ENCODE measurements at places on chromosomes 2 and 18.
A peak's percentile ranks its signal among the peaks of the same experiment; 100 is the strongest.

- no peak for DNase-seq
Observed at GRCh38 chr2:20159411-20160070, 65.4 kb downstream of the SDC1 start.

GRCh38 chr2:55420439-55420725 lies 726 bp upstream of the CCDC88A start:
- DNase-seq, result no peak

GRCh38 chr2:168456521-168457189 lies 583 bp downstream of the CERS6 start:
- DNase-seq, result peak; percentile 11

DNA sequence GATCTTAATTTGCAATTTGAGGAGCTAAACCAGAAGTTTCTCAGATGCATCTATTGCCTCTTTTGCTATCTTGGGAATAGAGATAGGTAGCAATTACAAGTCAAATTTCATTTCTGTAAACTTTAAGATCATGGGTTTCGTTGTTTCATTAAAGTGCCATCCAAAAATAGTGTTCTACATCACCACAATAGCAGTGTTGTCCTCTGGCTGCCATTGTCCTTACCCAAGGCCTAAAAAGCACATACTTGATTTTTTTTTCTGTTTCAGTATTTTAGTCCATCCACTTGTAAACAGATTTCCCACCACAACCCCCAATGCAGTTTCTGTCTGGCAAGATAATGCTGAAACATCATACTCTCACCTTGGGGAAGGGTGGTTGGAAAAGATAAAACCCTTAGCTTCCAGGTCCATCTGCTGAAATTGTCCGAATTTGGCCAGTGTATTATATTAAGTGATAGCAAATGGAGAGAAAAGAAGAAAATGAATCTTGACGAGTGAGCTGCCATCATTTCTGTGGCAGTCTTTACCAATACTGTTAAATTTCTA lies 136.2 kb downstream of the LCLAT1 start:
- no peak for DNase-seq

DNA sequence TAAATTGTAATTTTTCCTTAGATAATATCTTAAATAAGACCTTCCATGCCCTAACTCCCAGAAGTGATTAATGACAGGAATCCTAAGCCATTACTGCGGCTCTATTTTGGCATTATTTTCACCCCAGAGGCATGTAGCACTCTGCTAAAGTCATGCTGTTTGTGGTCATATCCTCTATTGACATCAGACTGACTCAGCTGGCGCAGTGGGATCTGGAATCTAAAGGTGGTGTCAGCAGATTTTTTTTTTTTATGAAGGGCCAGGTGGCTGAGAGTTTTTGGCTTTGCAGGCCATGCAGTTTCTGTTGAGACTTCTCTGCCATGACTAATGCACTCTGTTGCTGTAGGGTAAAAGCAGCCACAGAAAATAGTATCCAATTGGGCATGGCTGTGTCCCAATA lies 64.1 kb upstream of the ACVR1C start:
- no peak for DNase-seq

DNA sequence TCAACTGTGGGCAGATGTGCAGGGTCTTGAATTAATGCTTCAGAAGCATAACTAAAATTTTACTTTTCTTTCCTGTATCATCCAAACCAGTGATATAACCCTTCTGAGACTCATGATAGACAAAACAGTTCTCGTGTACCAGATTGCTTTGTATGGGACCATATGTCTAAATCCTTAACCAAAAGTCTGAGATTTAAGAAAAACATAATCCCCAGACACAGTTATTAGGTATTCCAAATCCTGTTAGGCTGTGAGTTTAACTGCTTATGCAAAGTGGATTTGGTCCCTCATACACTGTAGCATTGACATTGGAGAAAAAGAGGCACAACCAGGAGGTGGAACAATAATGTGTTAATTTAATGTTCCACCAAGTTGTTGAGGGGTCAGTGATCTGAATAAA lies 235.0 kb downstream of the PMAIP1 start:
- no peak for DNase-seq

DNA sequence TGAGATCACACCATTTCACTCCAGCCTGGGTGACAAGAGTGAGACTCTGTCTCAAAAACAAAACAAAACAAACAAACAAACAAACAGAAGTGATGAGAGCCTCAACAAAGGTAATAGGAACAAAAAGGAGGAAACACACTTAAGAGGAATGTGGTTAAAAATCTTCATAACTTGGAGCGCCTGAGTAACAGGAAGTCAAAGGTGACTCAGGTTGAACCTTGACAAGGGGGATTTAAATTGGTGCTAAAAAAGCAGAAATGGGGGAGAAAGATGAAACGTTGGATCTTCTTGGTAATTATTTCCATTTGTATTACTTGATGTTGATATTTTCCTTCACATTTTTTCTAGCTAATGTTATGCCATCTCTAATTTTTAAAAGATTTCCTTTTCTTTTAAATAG lies 318.5 kb upstream of the TCF4 start:
- DNase-seq, result no peak

- no peak for DNase-seq
Observed at GRCh38 chr2:7016601-7017211, 99.5 kb downstream of the RNF144A start.

DNA sequence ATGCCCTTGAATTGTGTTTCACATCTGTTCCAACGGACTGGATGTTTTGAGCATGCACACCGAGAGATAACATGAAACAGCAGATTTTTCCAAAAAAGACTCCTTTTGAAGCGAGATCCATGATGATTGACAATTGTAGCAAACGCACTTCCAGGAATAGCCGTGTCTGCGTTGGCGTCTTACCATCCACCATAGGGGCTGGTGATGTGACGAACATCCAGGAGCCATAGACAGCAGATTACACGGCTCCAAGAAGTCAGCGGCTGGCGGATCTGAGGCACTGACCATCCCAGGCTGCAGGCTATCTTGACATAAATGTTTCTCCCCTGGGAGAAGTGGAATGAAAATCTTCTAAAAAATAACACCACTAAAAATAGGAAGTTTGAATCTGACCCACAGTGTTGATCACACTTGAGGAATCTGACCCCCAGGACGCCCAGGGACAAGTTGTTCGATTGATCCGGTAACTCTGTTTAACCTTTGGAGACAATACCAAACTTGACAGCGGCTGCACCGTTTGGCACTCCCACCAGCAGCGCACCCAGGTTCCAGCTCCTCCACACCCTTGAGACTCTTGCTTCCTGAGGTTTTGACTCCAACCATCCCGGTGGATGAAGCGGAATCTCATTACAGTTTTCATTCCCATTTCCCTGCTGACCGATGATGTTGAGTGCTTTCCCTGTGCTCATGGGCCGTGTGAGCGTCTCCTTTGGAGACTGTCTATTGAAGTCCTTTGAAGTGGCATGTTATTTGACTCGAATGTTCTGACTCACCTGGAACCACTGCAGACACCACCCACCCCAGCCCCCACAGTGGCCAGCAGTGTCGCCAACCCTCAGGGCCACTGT lies 140.0 kb upstream of the GPC1 start:
- no peak for DNase-seq

GRCh38 chr2:69030800-69031428 lies 17.9 kb downstream of the ANTXR1 start:
- no peak for DNase-seq

DNA sequence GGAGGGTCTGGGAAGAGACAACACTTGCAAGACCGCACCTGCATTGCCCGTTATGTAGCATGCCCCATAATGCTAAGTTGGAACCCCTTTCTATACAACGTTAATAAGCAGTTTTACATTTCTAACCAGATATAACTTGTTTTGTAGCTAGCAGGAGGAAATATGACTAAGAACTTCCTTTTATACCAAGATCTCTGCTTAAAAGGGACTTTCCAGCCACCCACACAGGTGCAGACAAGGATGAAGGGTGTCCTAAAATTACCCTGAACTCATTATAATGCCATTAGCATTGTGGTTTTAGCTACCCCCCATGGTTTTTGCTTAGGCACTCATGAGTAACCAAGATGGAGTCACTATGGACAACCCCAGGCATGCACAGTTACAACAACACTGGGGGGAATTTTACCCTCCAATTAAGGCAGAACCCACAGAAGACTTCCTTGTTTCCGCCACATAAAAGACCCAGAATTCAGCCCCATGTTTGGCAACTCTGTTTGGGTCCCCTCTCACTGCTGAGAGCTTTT lies 362.8 kb downstream of the CBLN2 start:
- no peak for DNase-seq

- DNase-seq, result no peak
Observed at GRCh38 chr2:212845941-212846340, 305.5 kb downstream of the IKZF2 start.

DNA sequence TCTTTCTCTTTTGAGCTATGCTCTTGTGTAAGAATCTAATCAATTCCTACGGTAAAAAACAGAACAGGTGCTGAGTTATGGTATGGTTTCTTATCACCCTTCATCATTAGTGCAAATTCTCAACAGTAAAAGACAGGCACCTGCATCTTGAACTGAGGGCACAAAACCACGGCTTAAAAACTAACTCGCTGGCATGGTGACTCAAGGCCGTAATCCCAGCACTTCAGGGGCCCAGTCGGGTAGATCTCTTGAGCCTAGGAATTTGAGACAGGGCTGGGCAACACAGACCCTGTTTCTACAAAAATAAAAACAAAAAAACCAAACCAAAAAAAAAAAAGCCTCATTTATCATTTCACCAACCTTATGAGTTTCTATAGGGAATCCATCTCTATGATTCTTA lies 33.3 kb downstream of the THAP4 start:
- no peak for DNase-seq

- no peak for DNase-seq
Observed at GRCh38 chr2:212381428-212382102, 157.0 kb downstream of the ERBB4 start.

All from stimulated activated CD4-positive, alpha-beta T cell treated with anti-CD3 and anti-CD28 coated beads, Interleukin-1b, Interleukin-23, amount 100 ng/mL, for 1 hour (primary cell).